Testis (tissue), 5 donors: ENCODE measurements at places on chromosomes 3 and 15. TPM values are rescaled to one million over a fixed set of nuclear protein-coding genes. Genes with fewer than 3 reads are reported as not detected.

DNA sequence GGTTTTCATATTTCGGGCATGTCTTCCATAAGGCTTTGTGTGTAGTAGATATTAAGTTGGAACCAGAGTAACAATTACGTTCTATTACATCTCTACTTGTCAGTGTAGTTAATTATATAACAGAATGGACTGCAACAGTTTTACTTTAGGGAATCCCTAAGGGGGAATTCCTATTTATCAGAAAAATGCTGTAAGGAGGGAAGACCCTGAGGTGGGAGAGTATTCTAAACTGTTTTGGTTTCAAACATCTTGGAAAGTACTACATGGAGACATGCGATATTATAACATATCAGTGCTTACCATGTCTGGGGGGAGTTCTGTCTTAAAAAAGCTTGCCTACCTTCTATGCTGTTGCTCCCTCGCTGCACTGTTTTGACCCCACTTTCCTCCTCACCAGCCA is 238.1 kb downstream of the LPP start:
- no peak for DNase-seq

DNA sequence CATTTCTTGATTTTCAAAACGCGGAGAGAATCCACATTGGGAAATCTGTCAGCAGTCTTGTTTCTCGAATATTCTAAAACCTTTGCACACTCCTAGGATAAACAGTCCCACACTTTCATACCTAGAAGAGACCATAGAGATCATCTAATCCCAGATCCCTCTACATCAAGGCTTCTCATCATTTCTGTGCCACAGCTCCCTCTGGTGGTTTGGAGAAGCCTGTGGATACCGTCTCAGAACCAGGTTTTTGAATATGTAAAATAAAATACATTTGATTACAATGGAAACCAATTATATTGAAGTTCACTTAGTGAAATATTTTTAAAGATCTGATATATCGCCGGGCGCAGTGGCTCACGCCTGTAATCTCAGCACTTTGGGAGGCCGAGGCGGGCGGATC is 211.9 kb upstream of the GOLGA6L4 start:
- peak; percentile 60 for DNase-seq

GRCh38 chr3:9468460-9468859 is 71.0 kb downstream of the SETD5 start:
- DNase-seq = no peak

Gene CAV3
- polyA plus RNA-seq = 1.3 TPM

- DNase-seq = no peak
These were observed 9.7 kb upstream of the ALCAM start for GRCh38 chr3:105356988-105357387.
